ENCODE measurements at places on chromosomes 2 and 18. TPM values are rescaled to one million over a fixed set of nuclear protein-coding genes. Genes with fewer than 3 reads are reported as not detected.

Gene IHH
- 4.4 TPM for total RNA-seq

DNA sequence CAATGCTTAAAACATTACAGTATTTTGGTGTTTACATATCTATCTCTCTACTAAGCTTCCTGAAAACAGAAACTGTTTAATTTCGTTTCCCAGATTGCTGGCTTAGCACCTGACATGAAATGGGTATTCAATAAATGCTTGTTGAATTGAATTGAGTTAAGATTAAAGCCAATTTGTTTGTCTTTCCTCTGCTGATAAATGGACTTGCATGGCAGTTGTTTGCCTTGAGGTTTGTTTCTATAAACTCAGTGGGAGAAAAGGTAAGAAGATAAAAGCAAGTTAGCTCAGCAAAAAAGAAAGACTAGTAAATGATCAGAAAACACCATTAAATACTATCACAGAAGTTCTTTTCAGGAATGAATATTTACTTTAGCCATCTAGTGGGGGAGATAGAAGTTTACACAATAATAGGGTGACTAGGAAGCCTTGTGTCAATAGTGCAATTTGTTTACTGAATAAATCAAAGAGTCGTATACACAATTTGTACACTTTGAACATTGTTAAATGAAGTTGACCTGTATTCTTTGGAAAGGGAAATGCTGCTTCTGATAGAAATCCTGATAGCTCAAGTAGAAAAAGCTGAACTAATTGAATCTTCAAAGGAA is 754.5 kb upstream of the FAM98A start:
- no peak for DNase-seq
- H3K36me3 ChIP-seq: no peaks in the 10 kb centered on the region
- no peak overlapping the region for H3K4me3 ChIP-seq
- H3K4me1 ChIP-seq: no peaks in the 10 kb centered on the region

Gene SLC23A3
- total RNA-seq: 2.5 TPM

- H3K4me3 ChIP-seq: no peak overlapping the region
- DNase-seq: peak; percentile 35
- H3K27me3 ChIP-seq: no peaks in the 10 kb centered on the region
- H3K4me1 ChIP-seq: no peaks in the 10 kb centered on the region
- H3K27ac ChIP-seq: no peak overlapping the region
- H3K36me3 ChIP-seq: no peaks in the 10 kb centered on the region
Observed at GRCh38 chr2:38613126-38613848, 10.6 kb upstream of the HNRNPLL start.

GRCh38 chr2:73448856-73449255 is 63.2 kb downstream of the ALMS1 start:
- no peak overlapping the region for H3K4me3 ChIP-seq
- H3K36me3 ChIP-seq: peaks cover 21% of the 10 kb centered on the region
- H3K27ac ChIP-seq: no peak overlapping the region
- no peaks in the 10 kb centered on the region for H3K4me1 ChIP-seq
- peak; percentile 4 for DNase-seq

Gene MYCN
- total RNA-seq: 0.49 TPM

- H3K27me3 ChIP-seq: no peaks in the 10 kb centered on the region
- H3K36me3 ChIP-seq: no peaks in the 10 kb centered on the region
- H3K4me3 ChIP-seq: no peak overlapping the region
- H3K27ac ChIP-seq: no peak overlapping the region
- DNase-seq: no peak
Observed at GRCh38 chr2:108323619-108324018, 34.9 kb downstream of the SULT1C2 start.

DNA sequence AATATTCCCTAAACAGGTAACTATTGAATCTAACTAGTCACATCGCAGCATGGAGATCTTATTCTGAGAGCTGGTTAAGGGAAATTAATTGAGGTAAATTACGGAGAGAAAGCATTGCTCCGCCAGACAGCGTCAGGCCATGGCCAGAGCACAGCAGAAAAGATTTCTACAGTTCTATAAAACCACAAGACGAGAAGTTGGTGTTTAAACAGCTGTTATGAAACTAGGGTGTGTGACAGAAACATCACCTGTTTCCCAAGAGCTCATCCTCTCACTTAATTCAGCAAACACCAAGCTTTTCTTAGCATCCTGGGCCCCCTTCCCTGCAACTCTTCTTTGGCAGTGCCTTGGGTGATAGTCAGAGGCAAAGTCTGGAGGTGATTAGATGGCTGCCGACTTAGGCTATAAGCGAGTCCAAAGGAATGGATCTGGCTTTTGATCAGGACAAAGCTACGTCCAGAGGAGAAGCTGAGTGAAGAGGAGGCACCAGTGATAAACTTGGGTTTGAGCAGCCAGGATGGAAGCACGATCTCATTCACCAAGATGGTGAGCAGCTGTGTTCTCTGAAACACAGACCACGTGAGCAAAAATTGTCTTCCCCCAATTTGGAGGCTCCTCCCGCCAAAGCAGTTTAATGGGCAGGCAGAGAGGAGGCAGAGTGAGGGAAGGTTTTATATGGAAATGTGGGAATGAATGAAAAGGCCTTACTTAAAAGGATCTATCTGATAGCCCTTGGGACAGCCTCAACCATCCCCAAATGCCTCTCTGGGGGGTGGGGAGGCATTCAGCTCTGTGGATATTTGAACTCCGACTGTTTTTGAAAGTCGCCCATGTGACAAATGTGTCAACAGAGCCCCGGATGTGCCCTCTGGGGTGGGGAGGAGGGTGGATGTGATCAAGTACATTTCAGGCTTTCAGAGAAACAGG is 57.8 kb downstream of the PKDCC start:
- H3K27ac ChIP-seq: peak overlapping the region; percentile 38
- H3K4me1 ChIP-seq: peaks cover 19% of the 10 kb centered on the region
- H3K27me3 ChIP-seq: no peaks in the 10 kb centered on the region
- DNase-seq: peak; percentile 71
- no peak overlapping the region for H3K4me3 ChIP-seq

- no peak overlapping the region for H3K27ac ChIP-seq
- no peak for DNase-seq
- H3K4me1 ChIP-seq: no peaks in the 10 kb centered on the region
- no peaks in the 10 kb centered on the region for H3K36me3 ChIP-seq
Observed at GRCh38 chr18:13405305-13406038, 186.9 kb downstream of the LDLRAD4 start.

DNA sequence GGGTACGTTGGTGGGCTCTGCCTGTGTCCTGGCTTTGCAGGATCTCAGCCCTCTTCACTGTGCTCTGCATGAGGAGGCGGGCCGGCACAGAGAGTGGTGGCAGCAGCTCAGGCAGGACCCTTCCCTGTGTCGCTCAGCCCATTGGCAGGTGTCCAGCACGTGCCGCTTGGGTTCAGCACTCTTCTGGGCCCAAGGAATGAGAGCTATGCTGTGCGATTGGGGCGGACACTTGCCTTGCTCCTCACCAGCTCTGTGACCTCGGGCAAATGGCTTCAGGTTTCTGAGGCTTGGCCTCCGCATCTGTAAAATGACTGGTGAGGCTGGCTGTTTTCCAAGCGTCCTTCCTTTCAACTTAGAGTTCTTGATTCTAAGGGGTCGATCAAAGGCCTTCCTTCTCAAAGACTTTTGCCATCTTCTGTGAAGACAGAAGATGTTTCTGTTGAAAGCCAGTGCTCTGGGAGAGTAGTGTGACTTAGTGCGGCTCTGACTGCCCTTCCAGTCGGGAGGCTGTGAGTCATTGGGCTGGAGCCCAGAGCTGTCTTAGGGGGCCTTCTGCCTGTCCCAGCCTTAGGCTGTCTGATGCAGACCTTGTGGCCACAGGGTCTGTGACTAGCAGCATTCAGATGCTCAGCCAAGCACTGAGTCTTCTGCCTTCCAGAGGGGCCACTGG is 35.6 kb downstream of the GLI2 start:
- no peak overlapping the region for H3K4me3 ChIP-seq
- H3K27ac ChIP-seq: no peak overlapping the region
- no peaks in the 10 kb centered on the region for H3K27me3 ChIP-seq
- peak; percentile 80 for DNase-seq

- H3K27ac ChIP-seq: no peak overlapping the region
- H3K4me1 ChIP-seq: no peaks in the 10 kb centered on the region
- H3K4me3 ChIP-seq: no peak overlapping the region
- H3K27me3 ChIP-seq: no peaks in the 10 kb centered on the region
Observed at GRCh38 chr2:55610954-55611743, 6.3 kb downstream of the PPP4R3B start.

GRCh38 chr2:111685342-111685741 is 198.7 kb downstream of the ANAPC1 start:
- H3K4me1 ChIP-seq: no peaks in the 10 kb centered on the region
- H3K27ac ChIP-seq: no peak overlapping the region
- no peaks in the 10 kb centered on the region for H3K27me3 ChIP-seq
- no peak overlapping the region for H3K4me3 ChIP-seq
- no peak for DNase-seq

Gene MPP4
- 0.15 TPM for total RNA-seq

DNA sequence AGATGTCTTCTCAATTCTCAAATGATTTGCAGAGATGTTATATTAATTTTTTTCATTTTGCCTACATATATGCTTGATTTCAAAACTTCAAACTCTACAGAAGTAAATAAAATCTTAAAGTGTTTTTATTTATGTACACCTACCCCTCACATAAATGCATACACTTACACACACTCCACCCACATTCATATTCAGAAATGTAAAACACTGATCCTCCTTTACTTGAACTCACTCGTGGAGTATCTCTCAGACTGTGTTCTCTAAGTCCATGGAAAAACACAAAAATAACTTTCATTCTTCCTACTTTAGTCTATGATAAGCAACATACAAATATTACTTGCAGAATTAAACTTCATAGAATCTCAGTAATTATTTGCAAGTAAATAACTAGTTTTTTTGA is 209.1 kb upstream of the RBMS1 start:
- peaks cover 20% of the 10 kb centered on the region for H3K4me1 ChIP-seq
- no peaks in the 10 kb centered on the region for H3K27me3 ChIP-seq
- H3K27ac ChIP-seq: no peak overlapping the region
- no peak overlapping the region for H3K4me3 ChIP-seq
- DNase-seq: no peak

DNA sequence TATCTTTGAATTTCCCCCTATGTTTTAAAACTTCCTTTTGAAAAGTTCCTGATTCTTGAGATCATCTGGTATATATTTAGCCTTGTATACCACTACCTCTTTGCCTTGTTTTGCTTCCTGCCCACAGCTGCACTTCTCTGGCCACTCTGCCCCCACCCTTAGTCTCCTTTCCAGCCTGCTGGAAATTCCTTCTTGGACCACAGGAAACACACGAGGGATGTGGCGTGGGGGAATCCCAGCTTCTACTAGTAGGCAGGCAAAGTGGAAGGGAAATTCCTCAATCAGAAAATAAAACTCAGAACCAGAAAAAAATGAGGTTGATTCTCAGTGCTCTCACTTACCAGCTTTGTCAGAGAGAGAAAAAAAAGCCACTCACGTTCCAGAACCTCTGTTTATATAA is 13.4 kb downstream of the IL18RAP start:
- H3K4me1 ChIP-seq: no peaks in the 10 kb centered on the region
- H3K36me3 ChIP-seq: no peaks in the 10 kb centered on the region
- no peaks in the 10 kb centered on the region for H3K27me3 ChIP-seq
- H3K4me3 ChIP-seq: no peak overlapping the region
- H3K27ac ChIP-seq: no peak overlapping the region

GRCh38 chr2:37867166-37867565 is 57.9 kb upstream of the RMDN2 start:
- no peaks in the 10 kb centered on the region for H3K27me3 ChIP-seq
- H3K27ac ChIP-seq: no peak overlapping the region
- H3K4me3 ChIP-seq: no peak overlapping the region
- peaks cover 17% of the 10 kb centered on the region for H3K4me1 ChIP-seq
- no peaks in the 10 kb centered on the region for H3K36me3 ChIP-seq

DNA sequence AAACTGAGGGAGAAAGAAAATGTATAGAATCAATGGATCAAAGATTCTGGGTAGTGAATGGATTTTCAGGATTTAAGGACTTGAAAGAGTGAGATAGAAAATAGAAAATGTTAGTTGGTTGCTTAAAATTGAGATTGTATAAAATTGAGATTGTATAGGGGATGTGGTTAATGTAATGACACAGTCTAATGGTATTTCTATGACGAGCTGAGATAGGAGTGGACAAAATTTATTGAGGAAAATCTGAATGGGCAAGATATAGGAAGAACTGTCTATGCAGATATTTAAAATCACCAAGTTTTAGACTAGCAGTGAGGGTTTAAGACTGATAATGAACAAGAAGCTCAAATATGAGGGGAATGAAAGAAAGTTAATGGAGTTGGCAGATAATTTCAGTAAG is 406.6 kb downstream of the NYAP2 start:
- H3K36me3 ChIP-seq: no peaks in the 10 kb centered on the region
- no peak overlapping the region for H3K27ac ChIP-seq
- no peak overlapping the region for H3K4me3 ChIP-seq
- DNase-seq: no peak
- no peaks in the 10 kb centered on the region for H3K27me3 ChIP-seq
- H3K4me1 ChIP-seq: no peaks in the 10 kb centered on the region

Gene IL1R2
- total RNA-seq: 119 TPM

Gene TEX44
- not detected for total RNA-seq

DNA sequence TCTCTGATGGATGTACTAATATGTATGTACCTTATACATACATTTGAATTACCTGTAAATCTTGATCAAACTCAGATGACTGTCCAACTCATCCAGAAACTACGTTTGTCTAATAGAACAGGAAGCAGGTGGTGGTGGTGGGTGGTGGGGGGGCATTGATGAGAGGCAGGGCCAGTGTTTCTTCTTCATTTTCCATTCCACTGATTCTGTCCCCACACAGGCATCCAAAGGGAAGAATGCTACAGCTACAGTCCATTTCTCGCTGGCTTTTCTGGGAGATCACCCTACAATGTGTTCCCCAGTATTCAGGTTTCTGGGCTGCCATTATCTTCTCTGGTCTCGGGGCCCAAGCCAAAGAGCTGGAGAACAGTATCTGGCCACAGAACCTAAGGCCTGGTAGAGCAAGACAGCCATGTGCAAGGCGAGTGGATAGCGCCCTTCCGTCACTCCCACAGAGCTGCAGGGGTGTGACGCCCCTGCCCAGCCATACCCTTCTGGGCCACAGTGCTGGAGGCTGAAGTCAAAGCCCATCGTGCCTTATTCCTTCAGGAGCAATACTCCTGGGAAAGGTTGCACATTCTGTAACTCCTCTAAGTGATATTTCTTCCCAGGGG is 54.5 kb downstream of the BCL11A start:
- DNase-seq: no peak
- H3K27ac ChIP-seq: no peak overlapping the region
- H3K36me3 ChIP-seq: no peaks in the 10 kb centered on the region
- H3K4me3 ChIP-seq: no peak overlapping the region
- no peaks in the 10 kb centered on the region for H3K4me1 ChIP-seq
- H3K27me3 ChIP-seq: no peaks in the 10 kb centered on the region

DNA sequence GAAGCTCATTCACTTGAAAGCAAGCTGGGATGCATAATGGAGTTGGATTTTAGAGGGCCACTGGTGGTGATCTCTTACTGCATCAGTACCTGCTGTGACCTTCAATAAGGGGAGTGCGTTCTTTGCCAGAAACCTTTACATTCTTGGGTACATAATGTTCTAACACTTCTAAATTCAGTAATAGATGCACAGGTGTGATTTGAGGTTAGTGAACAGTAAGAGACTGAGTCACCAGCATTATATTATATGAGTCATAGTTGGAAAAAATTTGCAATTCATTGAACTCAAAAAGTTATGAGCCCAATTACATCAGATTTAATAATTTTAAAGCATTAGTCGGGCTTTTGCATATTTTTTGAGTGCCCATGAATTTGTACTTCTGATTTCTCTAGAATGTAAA is 803.3 kb downstream of the ADCYAP1 start:
- H3K4me3 ChIP-seq: no peak overlapping the region
- no peaks in the 10 kb centered on the region for H3K4me1 ChIP-seq
- no peak overlapping the region for H3K27ac ChIP-seq
- H3K36me3 ChIP-seq: no peaks in the 10 kb centered on the region
- no peaks in the 10 kb centered on the region for H3K27me3 ChIP-seq

- H3K27me3 ChIP-seq: no peaks in the 10 kb centered on the region
- H3K36me3 ChIP-seq: peaks cover 4% of the 10 kb centered on the region
- no peaks in the 10 kb centered on the region for H3K4me1 ChIP-seq
- no peak for DNase-seq
Observed at GRCh38 chr2:144201868-144202468, 318.0 kb downstream of the ZEB2 start.

Measured in lung (tissue), 17 donors.